ENCODE measurements at places on chromosomes 12 and 14.

DNA sequence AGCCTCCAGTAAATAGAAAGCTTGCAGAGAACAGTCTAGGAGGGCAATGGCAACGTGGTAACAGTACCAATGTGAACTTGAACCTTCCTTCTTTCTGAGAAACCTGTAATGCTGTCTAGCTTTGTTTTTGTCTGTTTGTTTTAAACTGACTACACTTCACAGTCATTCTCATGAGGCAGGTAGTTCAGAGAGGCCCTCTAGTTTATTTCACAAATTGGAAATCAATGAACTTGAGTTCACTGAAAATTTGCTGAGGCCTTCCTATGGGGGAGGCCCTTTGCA is 2.9 kb upstream of the ATP2A2 start:
- DNase-seq: no peak

- no peak for DNase-seq
Measured at GRCh38 chr14:34078117-34078743, 127.4 kb upstream of the EGLN3 start.

GRCh38 chr12:93740751-93741150 is 63.6 kb downstream of the CRADD start:
- no peak for DNase-seq

GRCh38 chr12:52690351-52691075 is 10.3 kb upstream of the KRT1 start:
- no peak for DNase-seq

DNA sequence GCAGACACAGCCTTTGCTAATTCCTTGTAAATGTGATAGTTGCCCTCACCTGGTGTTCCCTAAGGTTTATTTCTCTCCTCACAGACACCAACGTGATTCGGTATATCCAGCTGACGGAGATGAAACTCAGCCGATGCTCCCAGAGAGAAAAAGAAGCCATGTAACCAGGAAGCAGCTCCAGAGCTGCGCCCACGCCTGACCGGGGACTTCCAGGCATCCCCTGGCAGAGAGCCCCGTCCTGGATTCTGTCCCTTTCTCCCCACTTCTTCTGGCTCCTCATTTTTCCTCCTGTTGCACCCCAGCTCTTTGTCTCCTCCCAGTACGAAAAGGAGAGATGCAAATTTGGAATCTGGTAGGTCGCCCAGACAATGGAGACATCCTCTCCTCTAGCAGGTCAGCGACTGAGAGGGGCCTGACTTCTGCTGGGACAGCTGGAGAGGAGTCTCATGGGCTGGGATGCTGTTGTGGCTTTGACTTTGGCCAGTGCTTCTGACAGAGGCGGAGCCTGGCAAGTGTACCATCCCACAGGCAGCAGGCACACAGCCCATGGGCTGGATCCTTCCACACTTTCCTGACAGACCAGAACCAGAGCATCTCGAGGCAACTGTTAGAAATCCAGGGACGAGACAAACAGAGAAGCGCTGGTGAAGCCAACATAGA is 29.4 kb downstream of the TTC9 start:
- DNase-seq: no peak

DNA sequence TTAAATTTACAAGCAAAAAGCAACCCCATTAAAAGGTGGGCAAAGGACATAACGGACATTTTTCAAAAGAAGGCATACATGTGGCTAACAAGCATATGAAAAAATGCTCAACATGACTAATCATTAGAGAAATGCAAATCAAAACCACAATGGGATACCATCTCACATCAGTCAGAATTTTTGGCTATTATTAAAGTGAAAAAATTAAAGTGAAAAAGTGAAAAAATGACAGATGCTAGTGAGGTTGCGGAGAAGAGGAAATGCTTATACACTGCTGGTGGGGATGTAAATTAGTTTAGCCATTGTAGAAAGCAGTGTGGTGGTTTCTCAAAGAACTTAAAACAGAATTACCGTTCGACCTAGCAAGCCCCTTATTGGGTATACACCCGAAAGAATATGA is 7.9 kb downstream of the OTOGL start:
- DNase-seq: no peak

GRCh38 chr12:110619534-110619953 is 5.6 kb downstream of the TCTN1 start:
- DNase-seq: no peak
